NCI-H1105 (cell line): ENCODE measurements at places on chromosomes 7 and 10.

DNA sequence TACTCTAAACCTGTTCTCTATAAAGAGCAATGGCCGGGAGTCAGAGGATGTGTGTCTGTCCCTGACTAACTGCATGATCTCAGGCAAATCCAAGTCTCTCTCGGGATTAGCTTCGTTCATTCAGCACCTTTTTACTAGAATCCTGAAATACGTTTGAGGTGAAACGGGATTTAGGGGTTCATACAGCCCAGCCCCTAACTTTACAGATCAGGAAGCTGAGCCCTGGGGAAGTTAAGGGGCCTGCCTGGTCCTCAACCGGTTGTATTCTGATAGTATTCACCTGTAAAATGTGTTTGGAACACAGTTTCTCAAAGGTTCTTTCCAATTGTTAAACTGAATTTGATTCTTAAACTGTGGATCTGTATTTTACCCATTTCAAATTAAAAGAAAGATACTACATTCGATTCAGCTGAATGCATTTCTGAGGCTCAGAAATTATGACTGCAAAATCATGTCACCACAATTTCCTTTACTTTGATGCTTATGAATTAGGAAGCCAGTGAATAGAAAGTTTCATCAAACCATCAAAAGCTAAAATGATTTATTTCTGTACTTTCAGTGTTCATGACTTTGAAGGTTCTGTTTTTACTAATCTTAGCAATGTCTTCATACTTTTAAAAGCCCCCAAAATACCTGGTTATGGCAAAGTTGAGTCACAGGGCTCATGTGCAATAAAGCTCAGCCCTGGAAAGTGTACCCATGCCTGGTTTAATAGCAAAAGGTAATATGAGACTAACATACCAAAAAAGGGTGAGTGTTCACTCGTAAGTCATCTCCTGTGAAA lies 28.9 kb upstream of the EZH2 start:
- DNase-seq, result no peak

GRCh38 chr10:48469516-48470020 lies 135.3 kb downstream of the ARHGAP22 start:
- no peak for DNase-seq

- no peak for DNase-seq
Measured at GRCh38 chr7:38873433-38873832, 35.6 kb downstream of the VPS41 start.

GRCh38 chr7:5420881-5421713 lies 2.5 kb downstream of the TNRC18 start:
- DNase-seq, result no peak

DNA sequence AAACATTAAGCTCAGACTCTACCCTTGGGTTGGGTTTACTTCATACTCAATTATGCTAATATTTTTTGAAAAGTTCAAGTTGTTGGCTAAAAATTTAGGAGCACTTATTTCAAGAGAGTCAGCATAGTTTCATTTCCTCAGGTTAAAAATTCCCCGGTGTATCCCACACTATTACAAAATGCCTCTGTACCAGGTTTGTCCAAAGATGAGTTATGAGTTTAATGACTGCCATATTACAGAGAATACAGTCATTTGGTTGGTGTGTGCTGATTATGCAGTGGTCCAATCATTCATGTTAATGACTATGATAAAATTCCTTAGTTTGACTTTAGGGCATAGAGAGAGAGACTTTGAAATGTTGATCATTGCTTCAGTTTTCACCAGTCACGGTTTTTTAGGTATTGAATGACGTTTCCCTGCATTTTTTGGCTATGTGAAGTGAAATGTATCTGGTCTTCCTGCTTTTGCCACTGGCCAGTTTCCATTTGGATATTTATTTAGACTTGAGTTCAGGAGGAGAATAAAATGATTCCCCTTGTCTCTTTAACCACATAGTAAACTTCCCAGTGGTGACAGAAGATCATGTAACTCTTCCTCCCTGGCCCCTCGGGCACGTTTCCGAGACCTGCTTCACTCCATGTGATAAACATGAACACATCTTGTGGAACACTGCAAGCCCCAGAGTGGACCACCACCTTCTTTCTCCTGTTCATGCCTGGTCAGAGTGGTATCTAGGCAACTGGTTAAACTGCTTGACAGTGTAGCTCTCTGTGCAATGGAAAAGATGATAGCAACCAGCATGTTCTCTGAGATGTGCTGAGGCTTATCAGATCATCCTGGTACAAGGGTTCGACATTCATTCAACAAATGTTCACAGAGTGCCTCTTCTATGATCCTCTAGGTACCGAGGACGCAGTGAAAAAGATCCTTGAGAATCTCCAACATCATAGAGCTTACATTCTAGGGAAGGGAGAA lies 153.6 kb downstream of the CACNB2 start:
- no peak for DNase-seq

DNA sequence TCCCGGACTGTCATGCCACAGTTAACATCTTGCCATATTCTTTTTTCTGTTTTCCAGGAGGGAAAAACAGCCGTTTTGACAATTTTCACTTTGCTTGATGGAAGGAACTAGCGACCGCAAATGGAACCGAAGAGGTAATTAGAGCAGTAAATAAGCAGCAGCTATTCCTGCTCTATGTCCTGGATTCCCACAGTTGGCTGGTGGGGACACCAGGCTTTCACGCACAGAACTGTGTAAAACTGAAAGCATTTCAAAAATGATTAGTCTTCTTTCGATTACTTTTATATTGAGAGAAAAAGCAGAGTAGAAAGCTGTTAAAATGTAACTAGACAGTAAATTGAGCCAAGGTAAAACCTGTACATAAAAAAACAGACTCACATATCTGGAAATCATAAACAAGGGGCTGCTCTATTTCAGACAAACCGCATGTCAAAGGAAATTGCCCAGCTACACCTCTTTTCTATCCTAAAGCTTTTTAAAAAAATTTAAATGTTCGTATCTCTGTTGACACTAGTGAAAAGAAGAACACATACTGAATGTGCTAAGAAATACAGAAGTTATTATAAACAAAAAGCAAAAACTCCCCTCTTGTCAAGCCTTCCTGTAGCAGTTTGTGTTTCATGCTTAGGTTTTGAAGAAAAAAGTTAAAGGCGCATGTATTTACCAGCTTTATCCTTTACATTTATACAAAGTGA lies 93.4 kb downstream of the RNF216 start:
- DNase-seq, result no peak

DNA sequence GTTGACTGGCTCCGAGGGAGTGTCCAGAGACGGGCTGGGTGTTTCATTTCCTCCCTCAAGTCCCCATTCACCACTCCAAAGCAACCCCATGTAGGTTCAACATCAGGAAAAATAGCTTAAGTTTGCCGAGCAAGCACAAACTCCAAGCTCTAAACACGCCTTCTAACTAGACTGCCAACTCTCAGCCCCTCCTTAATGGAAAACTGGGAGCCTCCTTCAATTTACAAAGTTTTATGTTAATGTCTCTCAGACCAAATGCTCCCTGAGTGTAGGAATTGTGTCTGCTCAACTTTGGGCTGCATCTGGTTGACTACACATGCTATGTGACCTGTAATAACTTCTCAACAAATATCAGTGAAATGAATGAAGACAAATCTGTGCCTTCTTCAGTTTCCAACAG lies 87.5 kb downstream of the FAM204A start:
- no peak for DNase-seq

- no peak for DNase-seq
Measured at GRCh38 chr10:60433684-60434083, 44.0 kb upstream of the ANK3 start.

DNA sequence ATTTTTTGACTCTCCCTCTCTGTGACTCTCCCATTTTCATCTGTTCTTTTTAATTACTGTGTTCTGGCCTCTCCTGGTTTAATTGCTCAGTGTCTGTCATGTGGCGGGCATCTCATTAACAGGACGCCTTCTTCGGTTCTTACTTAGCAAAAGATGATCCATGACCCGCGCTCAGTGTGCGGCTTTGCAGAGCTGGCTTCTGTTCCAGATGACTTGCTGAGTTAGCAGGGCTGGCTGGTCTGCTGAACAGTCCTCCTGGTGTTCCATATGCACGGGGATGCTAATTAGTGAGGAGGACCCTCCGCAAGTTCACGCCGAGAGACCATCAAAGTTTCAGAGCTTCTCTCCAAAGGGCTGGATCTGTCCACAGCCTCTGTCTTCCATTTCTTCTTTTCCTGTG lies 258.6 kb upstream of the MKI67 start:
- no peak for DNase-seq

- no peak for DNase-seq
Measured at GRCh38 chr7:157683747-157684156, 346.9 kb downstream of the DNAJB6 start.
